Esophagus mucosa (tissue), 1 donor: ENCODE measurements at places on chromosomes 5 and 9. TPM values are rescaled to one million over a fixed set of nuclear protein-coding genes. Genes with fewer than 3 reads are reported as not detected.
A peak's percentile ranks its signal among the peaks of the same experiment; 100 is the strongest.

DNA sequence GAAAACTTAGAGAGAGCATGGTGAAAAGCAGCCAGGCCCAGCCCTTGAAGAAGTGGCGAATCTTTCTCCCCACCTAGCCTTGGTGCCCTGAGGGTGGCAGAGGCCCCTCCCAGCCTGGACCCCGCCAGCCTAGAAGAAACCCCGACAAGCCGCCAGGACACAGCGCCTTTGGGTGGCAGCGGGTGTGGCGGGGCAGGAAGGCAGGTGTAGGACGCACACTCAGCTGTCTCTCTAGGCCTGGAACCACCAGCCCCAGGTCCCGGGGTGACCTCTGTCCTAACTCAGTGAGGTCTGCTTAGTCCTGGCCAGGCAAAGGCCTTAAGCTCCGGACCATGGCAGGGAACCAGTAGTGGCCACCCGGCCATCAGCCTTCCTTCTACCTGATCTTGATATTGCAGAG, 178.3 kb downstream of the BARX1 start:
- no peak for ATAC-seq

PCDHB2 gene
- 2.2 TPM for total RNA-seq

ARHGEF37 gene
- total RNA-seq = 23.6 TPM

PCDHGB5 gene
- 5.8 TPM for total RNA-seq

RNF183 gene
- total RNA-seq = 4.2 TPM

FAXDC2 gene
- 2.9 TPM for total RNA-seq

DNA sequence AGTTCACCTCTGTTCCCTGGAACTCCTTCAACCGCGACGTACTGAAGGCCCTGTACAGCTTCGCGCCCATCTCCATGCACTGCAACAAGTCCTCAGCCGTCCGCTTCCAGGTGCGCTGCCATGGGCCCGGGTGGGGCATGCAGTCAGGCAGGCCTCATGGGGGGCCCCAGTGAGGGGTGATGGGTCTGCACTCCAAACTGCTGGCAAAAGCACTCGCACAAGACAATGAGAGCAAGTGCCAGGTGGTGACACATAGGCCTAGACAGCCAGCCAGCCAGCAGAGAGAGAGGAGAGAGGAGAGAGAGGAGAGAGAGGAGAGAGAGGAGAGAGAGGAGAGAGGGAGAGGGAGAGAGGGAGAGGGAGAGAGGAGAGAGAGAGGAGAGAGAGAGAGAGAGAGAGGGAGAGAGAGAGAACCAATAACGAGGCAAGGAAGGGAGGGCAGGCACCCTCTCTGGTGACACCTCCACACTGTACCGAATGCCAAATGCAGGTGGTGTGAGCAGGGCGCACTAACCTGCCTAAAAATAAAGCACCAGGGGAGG, 21.0 kb downstream of the DBH start:
- no peak for ATAC-seq

- ATAC-seq = no peak
Measured at GRCh38 chr5:118552731-118553360, 435.5 kb downstream of the DTWD2 start.

DNA sequence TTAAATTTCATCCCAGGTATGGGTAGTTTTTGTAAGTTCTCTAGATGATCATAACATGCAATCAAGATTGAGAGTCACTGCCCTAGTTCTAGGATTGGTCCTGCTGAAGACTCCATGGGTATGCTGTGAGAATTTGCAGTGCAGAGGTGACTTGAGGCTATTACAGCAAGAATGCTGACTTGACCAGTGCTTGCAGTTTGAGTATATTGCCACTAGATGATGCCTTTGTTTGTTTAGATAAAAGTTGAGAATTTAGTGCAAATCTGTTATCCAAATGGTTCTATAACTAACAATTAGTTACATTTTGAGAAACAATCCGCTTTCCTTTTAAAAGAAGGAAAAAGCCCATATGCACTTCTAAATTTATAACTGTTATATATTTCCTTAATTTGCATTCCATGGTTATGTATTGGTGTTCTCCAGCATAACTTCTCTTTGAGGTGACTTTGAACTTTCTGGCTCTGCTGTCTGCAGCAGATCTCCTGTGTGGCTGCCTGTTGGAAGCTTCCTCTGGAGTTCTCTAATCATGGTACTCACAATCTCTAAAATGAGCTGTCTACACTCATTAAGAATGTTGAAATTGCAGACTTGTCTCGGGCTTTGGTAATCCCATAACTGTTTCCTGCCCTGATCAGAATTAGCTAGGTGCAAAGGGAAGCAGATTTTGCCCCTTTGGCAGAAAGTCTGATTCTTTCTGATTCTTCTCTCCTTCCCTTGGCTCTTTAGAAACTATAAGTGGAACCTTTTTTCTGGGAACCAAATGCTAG, 24.9 kb downstream of the MELK start:
- ATAC-seq = peak; percentile 66

DNA sequence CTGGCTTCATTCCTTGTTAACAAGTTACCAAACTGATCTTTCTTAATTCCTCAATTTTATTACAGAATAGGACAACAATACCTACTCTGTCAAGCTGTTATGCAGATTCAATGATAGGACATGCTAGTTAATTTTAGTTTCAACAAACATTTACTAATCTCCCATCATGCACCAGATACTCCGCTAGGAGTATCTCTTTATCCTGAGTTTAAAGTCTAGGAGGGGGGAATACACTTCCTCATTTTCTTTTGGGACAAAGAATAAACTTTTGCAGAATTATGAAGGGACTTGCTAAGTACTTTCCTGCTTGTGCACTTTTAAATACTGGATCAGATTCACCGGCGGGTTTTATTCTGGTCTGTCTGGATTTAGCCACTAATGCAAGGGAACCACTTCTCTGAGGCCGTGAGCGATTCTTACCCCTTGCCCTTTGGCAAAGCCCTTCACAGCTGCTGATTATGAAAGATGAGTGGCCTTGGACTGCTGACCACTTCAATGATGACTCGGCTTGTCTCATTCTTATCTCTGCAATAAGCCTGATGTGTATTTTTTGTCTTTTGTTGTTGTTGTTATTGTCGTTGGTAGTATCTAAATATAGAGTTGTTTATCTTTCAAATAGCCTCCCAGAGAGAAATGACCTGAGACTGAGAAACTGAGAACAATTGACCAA, 73.9 kb downstream of the RMI1 start:
- no peak for ATAC-seq

CARD6 gene
- total RNA-seq = 15.9 TPM

IL6ST gene
- 55.2 TPM for total RNA-seq

SLC6A19 gene
- total RNA-seq = not detected

GRCh38 chr9:130642926-130643325, 21.5 kb upstream of the PRDM12 start:
- peak; percentile 61 for ATAC-seq

POU5F2 gene
- 0.80 TPM for total RNA-seq
